ENCODE measurements at places on chromosomes 6 and 20.

DNA sequence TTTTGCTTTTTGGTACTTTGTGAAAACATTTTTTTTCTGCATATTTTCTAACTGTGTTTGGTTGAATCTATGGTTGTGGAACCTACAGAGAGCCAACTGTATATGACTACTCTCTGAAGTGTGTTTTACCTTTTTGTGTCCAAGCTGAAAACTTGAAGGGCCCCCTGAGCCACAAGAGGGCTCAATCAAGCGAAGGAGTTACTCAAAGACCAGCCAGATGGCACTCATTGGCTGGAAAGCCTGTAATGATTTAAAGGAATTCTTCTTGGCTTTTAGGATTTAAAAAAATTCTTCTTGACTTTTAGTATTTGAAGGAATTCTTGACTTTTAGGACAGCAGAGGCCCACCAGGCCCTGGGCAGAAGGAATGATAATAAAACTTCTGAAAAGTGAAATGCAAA is 27.0 kb upstream of the ECI2 start:
- DNase-seq: no peak

DNA sequence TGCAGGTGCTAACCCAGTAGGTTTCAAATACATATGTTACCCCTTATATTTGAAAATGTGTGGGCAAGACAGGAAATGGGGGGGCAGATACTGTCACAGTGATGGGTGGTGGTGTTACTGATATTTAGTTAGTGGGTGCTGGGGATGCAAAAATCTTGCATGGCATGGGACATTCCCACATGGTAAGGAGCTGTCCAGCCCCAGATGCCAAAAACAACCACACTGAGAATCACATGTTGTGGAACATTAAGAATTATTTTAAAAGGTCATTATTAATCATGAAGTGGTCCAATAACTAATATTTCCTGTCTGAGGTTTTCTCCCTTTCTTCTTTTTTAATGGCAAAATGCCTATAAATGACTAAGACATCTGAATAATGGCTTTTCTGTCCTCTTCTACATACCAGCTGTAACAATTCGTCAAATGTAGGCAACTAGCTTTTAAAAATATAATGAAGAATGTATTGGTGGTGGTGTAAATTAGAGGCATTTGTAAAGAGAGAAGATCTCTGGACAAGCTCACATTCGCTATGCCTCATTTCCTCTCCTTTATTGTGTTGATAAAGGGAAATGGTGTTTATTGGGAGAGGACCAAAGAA is 57.3 kb upstream of the SLC35B3 start:
- peak; percentile 0 for DNase-seq

- no peak for DNase-seq
These were observed 1059.5 kb upstream of the FLRT3 start for GRCh38 chr20:15396900-15397299.

DNA sequence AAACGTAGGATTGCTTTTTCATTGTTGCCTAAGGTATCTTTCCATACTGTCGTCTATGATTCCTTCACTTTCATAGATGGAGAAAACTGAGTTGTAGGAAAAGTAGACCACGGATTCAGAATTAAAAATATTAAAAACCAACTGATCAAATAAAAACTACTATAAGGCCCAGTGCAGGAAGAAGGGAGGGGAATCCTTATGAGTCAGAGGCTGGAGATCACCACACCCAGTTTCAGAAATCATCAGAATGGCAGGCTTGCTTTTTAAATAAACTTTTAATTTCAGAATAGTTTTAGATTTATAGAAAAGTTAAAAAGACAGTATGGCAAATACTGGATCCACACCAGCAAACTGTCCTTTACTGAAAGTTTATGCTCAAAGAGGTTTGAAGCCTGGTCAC is 32.0 kb upstream of the POPDC3 start:
- no peak for DNase-seq

Data from NCI-H2081 (cell line).